ENCODE measurements at places on chromosomes 7 and 10.
A peak's percentile ranks its signal among the peaks of the same experiment; 100 is the strongest.

DNA sequence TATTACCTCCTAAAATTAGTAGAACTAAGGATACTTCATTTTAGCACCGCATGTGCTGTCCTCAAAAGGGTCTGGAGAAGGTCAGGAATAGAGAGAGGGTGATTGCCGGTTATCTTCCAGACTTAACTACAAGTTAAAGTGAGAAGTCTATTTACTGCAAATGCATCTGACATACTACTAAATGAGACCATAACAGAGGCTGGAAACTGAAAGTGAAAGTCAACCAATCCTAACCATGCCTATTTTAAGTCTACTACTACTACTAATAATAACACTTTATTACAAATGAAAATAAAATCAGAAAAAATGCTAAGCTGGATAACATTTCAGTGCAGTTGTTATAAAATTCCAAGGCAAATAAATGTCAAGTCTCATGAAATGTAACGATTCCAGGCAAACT is 244.7 kb downstream of the KIF20B start:
- DNase-seq, result no peak

GRCh38 chr10:8336629-8337331 is 282.3 kb downstream of the GATA3 start:
- no peak for DNase-seq

DNA sequence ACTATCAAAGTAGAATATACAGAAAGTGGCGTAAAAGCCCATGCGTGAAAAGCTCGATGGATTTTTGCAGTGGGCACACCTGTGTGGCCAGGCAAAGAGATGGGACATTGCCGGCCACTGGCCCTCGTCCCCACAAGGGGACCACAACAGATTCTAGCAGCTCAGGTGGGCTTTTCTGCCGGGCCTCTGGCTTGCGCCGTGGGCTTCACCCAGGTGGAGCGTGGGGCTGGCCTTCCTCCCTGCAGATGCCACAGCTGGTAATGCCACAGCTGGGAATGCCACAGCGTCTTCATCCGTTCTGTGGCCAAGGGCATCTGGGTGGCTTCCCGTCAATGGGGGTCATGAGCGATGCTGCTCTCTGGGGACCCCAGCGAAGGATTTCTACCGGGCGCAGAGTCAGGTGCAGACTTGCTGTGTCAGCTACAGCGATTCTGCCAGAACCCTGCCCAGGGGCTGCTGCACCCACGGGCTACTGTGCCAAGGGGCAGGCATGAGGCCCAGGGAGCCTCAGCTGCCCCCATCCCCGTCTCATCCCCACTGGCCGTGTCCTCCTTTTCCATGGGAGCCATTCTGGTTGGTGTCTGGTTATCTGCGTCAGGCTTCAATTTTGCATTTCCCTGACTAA is 52.5 kb upstream of the NKX6-2 start:
- no peak for DNase-seq

GRCh38 chr7:112007185-112007584 is 199.0 kb downstream of the DOCK4 start:
- DNase-seq, result no peak

GRCh38 chr7:130793855-130794618 is 60.0 kb upstream of the KLF14 start:
- DNase-seq, result peak; percentile 46

GRCh38 chr7:78620920-78621319 is 822.3 kb downstream of the PHTF2 start:
- DNase-seq, result no peak

DNA sequence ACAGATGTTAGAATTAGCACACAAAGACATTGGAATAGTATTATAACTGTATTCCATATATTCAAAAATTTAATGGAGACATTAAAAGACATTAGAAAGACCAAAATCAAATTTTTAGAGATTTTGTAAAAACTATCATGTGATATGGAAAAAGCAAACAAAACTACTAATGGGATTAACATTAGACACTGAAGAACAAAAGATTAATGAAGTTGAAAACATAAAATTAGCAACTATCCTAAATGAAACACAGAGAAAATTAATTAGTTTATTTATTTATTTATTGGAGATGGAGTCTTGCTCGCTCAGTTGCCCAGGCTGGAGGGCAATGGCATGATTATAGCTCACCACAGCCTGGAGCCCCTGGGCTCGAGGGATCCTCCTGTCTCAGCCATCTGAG is 158.8 kb downstream of the DOCK4 start:
- no peak for DNase-seq

- DNase-seq, result no peak
Observed at GRCh38 chr7:97226541-97226940, 109.0 kb downstream of the SDHAF3 start.

- peak; percentile 73 for DNase-seq
Observed at GRCh38 chr7:98399890-98400541, 874 bp downstream of the BAIAP2L1 start.

DNA sequence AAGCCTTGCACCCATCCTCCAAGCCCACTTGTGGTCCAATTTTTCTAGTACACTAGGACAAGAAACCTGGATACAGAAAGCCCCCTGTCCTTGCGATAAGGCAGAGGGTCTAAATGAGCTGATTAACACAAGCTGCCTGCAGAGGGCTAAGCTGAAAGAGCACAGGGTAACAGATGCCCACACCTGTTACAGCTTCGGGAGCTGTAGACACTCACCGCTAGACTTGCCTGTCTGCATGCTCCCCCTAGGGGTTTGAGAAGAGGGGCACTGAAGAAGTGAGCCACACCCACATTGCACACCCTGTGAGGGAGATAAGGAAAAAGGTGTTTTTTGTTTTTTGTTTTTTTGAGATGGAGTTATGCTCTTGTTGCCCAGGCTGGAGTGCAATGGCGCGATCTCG is 386.5 kb upstream of the AUTS2 start:
- peak; percentile 69 for DNase-seq

- DNase-seq, result no peak
Observed at GRCh38 chr10:102597131-102597991, 46.9 kb upstream of the TRIM8 start.

- DNase-seq, result peak; percentile 60
Observed at GRCh38 chr7:130452951-130453350, 12.1 kb upstream of the CEP41 start.

- DNase-seq, result no peak
Observed at GRCh38 chr7:143393267-143394041, 12.3 kb downstream of the ZYX start.

DNA sequence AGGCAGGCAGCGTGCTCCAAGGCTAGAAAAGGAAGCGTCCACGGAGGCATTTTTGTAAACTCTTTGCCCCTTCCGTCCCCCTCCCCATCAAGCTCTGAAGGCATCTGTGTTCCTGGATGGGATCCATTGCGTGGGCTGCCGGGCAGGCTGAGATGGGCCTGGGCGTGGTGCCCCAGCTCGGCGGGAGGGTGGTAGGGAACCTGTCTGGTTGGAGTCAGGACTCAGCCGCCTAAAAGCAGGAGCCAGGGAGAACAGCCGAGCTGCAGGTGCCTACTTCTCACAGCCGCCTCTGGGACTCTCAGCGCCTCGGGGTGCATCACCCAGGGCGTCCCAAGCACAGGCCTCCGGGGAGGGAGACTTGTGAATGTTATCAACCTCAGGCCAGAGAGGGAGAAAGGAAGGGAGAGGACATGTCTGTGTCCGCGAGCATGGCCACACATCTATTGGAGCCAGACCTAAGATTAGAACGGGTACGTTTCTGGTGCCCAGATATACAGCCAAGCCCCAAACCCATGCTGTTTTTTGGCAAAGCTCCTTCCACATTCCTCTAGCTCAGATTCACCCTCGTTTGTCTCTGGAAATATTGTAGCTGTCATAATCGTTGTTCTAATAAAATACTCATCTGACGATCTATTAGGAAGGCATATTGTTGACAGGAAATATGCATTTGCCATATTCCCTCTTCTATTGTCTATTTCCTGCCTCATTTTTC is 48.6 kb upstream of the CTBP2 start:
- DNase-seq, result no peak

GRCh38 chr7:35415411-35415822 is 161.5 kb upstream of the TBX20 start:
- DNase-seq, result no peak

DNA sequence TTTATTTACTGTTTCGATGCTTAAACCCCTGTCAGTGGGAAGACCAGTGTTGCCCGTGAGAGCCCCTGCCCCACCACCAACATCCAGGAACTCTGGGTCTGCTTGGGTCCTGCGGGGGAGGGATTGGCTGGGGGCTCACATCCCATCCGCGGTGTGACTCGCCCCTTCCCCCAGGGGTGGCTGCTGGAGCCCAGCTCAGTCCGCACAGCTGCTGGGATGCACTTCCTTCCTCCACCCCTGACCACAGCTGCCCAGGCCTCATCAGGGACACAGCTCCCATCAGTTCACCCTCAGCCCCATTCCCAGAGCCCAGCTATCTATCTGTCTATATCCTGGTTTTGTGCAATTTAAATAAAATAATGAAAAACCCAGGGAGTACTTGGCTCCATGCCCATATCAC is 54.5 kb downstream of the JAKMIP3 start:
- DNase-seq, result peak; percentile 6

GRCh38 chr7:139575338-139575680 is 51.8 kb downstream of the CLEC2L start:
- DNase-seq, result no peak

DNA sequence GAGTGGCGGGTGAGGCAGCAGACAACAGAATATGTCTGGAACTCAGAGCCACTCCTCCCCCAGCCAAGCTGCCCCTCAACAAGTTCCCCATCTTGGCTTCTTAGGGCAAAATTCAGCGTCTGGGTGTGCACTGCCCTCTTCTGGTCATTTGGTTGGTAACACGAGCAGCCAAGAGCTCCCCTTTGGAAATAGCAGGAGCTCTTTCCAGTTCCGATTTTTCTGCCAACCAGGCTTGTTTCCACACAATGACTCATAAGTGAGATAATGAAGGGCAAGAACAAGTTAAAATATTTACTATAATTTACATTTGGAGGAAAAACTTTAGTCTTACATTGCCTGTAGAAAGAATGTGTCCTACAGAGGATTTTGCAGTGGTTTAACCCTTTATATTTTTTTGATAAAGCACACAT is 70.5 kb downstream of the ADCYAP1R1 start:
- DNase-seq, result peak; percentile 74

DNA sequence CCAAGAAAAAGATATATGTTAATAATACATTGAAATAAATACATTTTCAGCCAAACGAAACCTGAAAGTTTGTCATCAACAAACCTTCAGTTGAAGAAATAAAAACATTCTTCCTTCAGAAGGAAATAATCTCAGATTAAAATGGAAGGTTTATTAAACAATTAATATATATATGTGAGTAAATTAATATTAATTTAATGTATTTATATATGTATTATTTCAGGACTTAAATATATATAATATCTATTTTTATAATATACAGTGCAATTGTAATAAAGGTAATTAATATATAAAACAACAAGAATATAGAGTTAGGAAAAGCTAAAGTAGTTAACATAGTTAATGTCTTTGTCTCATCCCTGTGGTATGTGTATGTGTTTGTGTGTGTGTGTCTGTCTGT is 102.2 kb upstream of the CDC14C start:
- no peak for DNase-seq

GRCh38 chr10:30491204-30491915 is 57.4 kb downstream of the MAP3K8 start:
- no peak for DNase-seq

DNA sequence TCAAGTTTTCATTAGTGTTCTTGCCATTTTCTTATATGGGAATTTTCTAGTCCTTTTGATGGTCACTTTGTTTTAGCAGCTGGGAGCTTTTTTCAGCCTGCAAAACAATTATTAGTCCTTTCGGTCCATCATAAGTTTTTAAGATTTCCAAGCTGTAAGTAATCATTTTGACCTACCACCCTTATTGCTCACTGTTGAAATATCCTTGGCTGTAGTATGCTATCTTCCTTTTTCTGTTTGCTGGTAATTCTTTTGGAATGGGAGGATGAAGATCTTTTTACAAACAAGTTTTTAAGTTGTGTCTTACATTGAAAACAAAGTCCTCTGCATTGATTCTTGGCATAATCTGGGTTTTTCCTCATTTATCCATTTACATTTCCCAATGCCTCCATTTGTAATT is 24.0 kb downstream of the BZW2 start:
- DNase-seq, result no peak

GRCh38 chr7:130356121-130356875 is 11.7 kb downstream of the CPA5 start:
- DNase-seq, result peak; percentile 95

DNA sequence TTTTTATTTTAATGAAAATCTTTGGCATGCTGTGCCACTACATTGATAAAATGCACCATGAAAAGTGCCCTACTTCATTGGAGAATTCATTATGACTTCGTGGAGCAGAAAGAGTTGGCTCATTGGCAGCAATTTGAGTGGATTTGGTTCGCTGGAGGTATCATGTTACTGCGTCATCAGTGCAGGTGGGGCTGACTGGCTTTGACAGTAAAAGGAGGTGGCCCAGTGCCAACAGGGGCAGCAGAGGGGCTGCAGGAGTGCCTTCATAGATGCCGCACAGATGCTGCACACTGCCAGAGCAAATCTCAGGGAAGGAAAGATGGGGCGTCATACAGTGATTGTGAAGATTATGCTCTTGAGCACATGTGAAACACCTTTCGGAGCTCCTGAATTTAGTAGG is 22.2 kb downstream of the FZD1 start:
- peak; percentile 94 for DNase-seq

DNA sequence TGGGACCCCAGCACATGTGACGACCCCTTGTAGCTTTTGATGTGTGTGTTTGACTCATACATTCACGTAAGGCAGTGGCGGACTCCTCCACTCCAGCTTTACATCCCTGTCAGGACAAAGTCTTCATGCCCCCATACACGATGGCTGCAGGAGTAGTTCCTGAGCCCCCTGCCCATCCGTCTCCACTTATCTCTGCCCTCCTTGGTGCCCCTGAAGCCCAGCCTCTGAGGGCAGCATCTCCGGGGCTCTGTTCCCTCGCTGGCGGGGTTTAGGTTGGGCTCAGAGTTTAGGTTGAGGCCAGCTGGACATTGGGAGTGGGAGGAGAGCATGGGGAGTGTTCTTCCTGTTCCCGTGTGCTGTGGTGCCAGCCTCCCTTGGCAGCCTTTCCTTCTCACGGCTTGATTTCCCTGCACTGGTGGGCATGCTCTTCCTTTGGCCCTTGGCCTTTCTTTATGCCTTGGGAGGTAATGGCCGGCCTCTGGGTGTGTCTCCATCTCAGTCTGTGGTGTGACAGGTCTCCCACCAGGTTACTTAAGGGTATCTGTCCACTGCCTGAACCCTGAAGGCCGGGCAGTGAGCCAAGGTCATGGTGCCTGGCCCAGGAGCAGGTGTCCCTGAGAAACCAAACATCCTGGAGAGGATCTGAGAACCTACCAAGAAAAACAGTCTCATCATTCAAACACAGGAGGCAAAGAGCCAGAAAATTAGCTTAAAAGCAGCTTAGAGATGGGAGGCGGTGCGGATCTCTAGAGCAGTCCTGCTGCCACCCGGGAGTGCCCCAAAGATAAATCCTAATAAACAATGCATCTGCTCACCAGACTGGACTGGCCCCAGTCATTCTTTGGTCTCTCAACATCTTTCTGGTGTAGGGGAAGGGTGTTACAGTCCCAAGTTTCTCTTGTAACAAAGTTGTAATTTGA is 85.5 kb downstream of the GLRX3 start:
- no peak for DNase-seq

DNA sequence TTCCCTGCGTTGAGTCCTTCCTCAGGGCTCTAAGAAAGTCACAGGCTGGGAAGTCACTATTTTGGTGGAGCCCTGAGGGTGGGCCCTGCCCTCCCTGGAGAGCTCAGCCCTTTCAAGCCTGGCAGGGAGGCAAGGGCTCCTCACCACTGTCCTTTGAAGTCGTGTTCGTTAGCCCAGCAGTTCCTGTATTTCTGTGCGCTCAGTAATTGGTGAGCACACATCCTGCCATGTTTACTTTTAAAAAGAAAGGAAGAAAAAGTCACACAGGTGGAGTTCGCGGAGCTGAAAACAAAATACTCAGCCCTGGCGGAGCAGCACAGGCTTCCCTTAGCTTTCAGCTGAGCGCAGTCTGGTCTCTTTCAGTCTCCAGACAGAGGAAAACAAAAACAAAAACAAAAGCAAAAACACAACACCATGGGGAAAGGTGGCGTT is 37.1 kb downstream of the PRKCQ start:
- DNase-seq, result peak; percentile 1

Data from NCI-H69 (cell line).